Stimulated activated CD8-positive, alpha-beta memory T cell treated with anti-CD3 and anti-CD28 coated beads, Interleukin-4, amount 100 ng/mL, for 4 hours (primary cell): ENCODE measurements at places on chromosomes 7 and 10.

DNA sequence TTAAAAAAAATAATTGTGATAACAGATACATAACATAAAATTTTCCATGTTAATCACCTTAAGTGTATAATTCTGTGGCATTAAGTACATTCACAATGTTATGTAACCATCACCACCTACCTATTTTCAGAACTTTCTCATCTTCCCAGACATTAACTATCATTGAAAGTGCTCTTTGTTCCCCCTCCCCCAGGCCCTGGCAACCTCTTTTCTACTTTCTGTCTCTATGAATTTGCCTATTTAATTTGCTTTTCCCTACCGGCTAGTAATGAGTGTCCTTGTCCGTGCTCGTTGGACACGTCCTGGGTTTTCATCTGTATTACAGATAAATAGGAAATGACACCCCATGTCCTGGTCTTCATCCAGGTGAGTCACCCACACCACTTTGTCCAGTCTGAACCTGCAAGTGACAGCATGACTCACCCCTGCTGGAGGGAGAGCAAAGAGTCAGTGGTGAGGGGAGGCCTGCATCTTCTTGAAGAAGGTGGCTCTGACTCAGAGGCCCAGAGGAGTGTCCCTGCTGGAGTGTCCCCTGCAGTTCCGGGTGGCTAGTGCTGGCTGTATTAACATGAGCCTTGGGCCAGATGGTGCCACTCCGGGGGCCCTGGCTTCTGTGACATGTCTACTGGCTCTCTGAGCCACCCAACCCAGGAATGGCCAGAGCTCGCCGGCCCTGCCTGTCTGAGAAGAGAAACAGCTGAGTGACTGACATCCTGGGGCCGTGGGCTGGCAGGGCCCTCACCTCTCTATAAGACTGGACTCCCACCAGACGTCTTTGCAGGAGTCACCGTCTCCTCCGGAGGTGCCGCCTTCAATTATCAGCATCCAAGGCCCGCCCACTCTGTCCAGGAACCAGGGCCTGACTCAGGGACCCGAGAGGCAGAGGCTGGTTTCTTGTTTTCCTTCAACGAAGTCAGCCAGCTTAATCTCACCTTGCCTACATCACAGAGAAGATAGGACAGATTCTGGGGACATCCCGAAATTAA lies 503.2 kb upstream of the MKI67 start:
- DNase-seq, result no peak

DNA sequence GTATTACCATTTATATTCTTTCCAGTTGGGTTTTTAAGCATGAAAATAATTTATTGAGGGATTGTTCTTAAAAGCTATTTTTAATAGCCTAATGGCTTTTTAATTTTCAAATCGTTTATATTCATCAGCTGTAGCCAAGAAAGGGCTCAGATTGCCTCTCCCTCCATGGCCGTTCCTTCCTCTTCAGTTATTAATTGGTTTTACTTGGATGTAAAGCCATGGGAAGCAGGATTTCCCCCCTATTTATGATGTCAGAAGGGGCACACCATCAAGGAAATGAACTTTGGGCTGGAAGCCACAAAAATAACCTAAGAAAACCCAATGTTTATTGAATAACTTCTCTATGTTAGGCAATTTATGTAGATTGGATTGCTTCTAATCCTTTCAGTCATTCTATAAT lies 656.3 kb downstream of the TYW1 start:
- DNase-seq, result no peak

GRCh38 chr10:1670541-1671365 lies 66.6 kb downstream of the ADARB2 start:
- DNase-seq, result no peak

GRCh38 chr7:20578257-20578771 lies 37.2 kb upstream of the ABCB5 start:
- DNase-seq, result no peak

GRCh38 chr10:48363617-48364355 lies 57.3 kb downstream of the MAPK8 start:
- DNase-seq, result no peak

GRCh38 chr10:78459639-78460037 lies 426.0 kb downstream of the RPS24 start:
- DNase-seq, result no peak

- DNase-seq, result no peak
These were observed 118.1 kb downstream of the SRI start for GRCh38 chr7:88101769-88102168.

DNA sequence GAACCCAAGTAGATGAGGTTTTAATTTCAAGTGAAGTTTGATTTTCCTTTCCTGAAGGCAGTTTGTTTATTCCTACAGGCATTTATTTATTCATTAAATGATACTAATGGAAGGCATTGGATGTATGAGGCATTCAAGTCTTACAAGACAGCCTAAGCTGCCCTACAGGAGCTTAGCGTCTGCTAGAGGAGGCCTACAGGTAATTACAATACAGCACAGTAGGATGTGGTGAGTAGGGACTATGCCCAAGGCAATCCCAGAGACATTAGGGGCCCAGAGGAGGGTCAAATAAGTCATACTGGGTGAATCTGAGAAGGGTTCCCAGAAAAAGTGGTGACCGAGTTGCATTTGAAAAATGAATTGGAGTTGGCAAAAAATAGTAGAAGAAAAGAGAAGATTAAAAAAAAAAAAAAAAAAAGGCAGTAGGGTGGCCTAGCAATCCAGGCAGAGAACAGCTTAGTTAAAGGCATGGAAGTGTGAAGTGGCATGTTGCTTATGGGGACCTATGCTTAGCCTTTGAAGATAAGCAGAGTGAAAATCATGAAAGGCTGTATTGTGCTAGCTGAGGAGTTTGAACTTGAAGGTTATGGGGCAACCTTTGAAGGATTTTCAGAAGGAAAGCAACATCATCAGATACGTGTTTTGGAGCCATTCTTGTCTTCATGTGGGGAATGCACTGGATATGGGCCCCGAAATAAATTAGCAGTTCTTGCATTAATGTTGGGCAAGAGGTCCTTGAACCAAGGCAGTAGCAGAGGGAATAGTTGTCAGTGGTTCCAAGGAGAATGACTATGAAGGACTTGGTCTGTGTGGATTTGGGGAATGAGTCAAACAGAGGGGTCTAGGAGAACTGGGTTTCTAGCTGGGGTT lies 65.5 kb downstream of the SNX10 start:
- no peak for DNase-seq

DNA sequence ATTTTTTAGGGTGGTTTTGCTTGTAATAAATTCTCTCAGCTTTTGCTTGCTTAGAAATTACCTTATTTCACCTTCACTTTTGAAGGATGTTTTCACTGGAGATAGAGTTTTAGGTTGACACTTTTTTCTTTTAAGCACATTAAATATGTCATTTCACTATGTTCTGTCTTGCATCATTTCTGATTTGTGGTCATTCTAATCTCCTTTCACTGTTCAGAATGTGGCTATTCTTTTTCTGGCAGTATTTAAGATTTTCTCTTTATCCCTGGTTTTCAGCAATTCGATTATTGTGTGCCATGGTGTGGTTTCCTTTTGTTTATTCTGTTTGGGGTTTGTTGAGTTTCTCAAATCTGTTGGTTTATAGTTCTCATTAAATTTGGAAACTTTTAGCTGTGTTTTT lies 1065.6 kb downstream of the KCNMA1 start:
- DNase-seq, result no peak

GRCh38 chr7:69803699-69804516 lies 205.6 kb downstream of the AUTS2 start:
- DNase-seq, result no peak

- DNase-seq, result no peak
These were observed 44.5 kb downstream of the HBP1 start for GRCh38 chr7:107213193-107213788.

- no peak for DNase-seq
These were observed 565.7 kb downstream of the KCNMA1 start for GRCh38 chr10:77071956-77072355.

GRCh38 chr7:65509368-65510186 lies 135.9 kb downstream of the ZNF92 start:
- DNase-seq, result no peak

DNA sequence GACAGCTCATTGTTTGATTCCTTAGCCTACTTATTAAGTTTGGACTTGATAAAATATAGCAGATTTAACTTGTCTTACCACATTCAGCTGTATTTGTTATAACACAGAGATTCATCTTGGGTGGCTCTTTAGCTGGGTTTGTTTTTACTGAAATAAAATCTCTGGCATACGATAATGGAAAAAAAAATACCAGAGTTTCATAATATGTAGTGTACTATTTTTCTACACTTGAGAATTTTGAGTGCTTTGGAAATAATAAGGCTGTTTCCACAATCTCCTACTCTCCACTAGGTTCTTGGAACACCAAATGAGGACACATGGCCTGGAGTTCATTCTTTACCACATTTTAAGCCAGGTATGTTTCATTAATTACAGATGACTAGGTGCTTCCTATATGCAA lies 218.6 kb upstream of the FZD1 start:
- no peak for DNase-seq

GRCh38 chr7:130882396-130882795 lies 148.4 kb upstream of the KLF14 start:
- no peak for DNase-seq

DNA sequence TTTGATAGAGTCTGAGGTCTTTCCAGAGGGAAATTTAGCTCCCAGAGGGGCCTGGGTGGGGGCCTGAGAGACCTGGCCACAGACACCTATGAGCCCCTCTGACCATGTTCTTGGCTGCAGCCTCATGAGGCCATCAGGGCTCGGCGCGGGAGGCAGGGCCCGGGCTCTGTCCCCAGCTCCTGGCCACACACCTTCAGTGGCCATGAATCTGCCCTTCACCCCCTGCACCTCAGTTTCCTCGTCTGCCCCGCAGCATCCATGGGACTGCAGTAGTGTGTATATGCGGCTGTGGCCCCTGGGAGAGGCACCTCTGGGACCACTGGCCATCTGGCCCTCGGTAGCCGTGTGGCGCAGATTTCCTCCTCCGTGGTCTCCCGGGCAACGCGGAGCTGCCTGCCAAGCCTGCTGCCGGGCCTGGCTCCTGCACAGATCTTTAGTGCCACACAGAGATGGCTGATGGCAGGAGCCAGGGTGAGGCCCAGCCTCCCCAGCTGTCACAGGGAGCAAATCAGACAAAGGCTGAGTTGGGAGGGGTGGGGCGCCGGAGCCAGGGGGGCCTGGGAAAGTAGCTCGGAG lies 23.6 kb upstream of the ADCYAP1R1 start:
- DNase-seq, result no peak

GRCh38 chr7:43495572-43495971 lies 87.3 kb upstream of the STK17A start:
- DNase-seq, result no peak

GRCh38 chr10:126568809-126569385 lies 101.6 kb downstream of the C10orf90 start:
- DNase-seq, result no peak

DNA sequence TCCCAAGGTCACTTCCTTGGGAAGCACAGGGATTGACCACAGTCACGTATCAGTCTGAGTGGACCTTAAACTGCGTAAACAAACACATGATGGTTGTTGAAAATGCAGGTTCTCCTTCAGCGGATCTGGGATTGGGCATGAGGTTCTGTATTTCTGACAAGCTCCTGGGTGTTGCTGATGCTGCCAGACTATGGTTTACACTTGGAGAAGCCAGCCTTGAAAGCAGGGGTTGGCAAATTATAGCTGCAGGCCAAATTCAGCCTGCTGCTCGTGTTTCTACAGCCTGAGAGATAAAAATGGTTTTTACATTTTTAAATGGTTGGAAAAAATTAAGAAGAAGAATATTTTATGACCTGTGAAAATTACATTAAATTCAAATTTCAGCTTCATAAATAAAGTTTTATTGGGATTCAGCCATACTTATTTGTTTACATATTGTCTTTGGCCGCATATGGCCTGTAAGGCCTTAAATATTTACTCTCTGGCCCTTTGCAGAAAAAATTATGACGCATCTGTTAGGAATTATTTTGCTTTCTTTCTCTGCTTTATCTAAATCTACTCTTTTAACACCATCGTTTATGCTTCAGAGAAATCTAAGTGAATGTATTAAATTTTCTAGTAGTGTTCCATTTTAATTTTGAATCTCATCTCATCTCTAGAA lies 109.6 kb downstream of the SH2D4B start:
- DNase-seq, result no peak

DNA sequence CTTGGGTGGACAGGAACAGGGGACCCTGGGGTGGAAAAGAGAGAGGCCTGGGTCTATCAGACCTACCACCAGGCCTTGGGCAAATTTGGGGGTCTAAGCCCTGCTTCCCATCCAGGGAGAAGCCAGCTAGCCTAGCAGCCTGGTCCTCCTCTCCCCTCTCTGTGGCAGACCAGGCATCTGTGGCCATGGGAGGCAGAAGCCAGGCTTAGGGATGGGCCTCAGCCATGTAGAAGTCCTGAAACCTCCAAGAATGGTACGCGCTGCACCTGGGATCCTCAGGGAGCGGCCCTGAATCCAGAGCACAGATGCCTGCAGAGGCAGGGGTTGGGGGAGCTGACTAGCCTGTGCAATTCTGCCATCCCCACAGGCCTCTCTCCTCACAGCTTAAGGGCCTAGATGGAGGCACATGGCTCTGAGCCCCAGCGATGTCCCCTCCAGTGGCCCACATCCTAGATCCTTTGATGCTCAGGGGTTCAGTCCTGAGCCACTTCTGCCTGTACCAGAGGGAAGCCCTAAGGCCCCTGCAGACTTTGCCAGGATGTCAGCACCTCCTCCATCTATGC lies 21.2 kb downstream of the GRID1 start:
- no peak for DNase-seq

DNA sequence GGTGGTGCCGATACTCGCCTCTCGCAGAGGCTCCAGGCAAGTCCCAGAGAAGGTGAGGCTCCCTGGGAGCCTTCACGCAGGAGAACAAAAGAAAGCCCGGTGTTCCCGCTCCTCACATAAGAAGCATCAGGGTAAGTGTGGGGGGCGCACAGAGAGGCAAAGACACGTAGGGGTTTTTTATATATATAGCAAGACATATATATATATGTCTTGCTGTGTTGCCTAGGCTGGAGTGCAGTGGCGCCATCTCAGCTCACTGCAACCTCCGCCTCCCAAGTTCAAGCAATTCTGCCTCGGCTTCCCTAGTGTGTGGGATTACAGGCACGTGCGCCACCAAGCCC lies 61.3 kb downstream of the PDIA4 start:
- no peak for DNase-seq

DNA sequence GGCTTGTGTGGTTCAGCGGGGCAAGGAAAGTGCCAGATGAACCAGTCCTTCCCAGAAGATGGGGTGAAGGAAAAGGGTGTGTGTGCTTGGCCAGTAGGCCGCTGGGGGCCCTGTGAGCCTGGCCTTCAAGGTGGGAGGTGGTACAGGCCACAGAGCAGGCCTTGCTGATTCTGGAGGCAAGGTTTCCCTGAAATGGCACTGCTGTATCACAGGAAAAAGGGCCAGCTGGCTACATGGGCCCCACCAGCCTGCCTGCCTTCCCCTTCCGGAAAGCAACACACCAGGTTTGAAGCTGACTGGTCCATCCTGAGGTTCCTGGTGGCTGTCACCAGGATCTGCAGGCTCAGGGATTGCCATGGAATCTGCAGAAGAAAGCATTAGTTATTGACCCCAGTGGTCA lies 12.5 kb downstream of the MMRN2 start:
- DNase-seq, result no peak

- DNase-seq, result no peak
These were observed 54.3 kb upstream of the ECHDC3 start for GRCh38 chr10:11687779-11688447.
